ENCODE measurements at places on chromosomes 5 and 9.

DNA sequence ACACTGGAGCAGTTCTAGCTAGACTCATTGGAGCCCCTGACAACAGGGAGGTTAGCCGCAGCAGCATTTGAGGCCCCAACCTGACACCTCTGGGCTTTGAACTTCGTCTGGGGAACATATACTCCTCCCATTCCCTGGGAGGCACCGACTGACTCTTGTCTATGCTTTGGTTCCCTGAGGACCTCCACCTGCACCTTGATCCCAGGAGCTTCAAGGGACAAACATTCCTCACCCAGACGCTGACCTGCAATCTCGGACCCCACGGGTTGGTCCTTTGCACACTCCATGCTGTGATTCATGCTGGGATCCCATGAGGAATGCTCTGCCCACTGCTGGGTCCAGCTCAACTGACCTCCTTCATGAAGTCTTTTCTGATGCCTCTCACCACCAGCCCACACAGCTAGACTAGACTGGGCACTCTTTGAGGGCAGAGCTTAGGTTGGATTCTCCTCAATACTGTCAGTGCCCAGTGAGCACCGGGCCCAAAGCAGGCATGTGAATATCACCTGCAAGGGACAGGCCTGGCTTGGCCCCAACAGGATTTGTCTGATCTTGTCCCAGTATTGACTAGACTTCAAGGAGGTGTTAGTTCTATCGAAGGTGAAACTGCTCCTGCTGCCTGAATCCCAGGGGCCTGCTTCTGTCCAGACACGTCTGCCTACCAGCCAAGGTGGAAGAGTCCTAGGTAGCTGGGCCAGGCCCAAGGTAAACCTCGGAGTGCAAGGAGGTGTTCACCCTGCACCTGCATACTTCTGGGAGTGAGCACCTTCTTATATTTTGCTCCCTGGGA lies 51.8 kb upstream of the ZBTB43 start:
- no peak for DNase-seq

- DNase-seq, result no peak
Observed at GRCh38 chr5:131524431-131524830, 110.6 kb downstream of the RAPGEF6 start.

DNA sequence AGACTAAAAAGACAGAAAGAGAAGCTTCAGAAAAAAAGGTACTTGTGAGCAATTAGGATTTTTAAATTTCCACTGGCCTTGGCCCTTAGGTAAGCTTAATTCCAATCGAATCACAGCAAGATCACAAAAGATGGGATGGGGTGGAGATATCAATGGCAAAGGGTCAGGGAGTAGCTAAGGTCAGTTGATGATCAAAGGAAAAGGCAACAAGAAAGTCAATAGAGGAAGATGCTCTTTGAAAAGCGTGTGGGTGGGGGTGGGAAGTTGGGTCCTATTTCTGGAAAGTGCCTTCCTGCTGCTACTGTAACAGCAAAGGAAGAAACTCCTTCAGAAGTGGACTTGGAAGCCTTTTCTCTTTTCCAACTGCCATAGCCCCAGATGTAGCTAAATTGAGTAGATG lies 7.3 kb downstream of the C1QTNF3 start:
- DNase-seq, result no peak

DNA sequence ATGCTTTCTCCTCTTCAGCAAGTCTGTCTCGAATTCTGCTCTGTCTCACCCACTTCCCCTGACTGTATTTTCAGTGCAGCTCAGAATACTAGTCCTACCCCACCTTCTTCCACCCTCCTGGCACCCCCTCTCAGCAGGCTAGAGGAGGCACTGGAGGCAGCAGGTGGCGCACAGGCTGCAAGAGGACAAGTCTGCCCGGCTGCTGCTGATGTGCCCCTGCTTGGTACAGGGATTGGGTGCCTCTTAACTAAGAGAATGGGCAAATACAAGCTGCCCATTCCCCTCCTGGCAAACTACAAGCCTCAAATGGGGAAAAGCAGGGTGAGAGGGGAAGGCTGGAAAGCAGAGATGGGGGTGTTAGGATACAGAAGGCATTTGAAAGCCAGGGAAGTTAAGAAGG lies 5.1 kb downstream of the TLN1 start:
- peak; percentile 54 for DNase-seq

GRCh38 chr9:27722866-27723265 lies 149.6 kb upstream of the C9orf72 start:
- no peak for DNase-seq

- peak; percentile 42 for DNase-seq
Observed at GRCh38 chr9:95003689-95004410, 277.4 kb downstream of the AOPEP start.

DNA sequence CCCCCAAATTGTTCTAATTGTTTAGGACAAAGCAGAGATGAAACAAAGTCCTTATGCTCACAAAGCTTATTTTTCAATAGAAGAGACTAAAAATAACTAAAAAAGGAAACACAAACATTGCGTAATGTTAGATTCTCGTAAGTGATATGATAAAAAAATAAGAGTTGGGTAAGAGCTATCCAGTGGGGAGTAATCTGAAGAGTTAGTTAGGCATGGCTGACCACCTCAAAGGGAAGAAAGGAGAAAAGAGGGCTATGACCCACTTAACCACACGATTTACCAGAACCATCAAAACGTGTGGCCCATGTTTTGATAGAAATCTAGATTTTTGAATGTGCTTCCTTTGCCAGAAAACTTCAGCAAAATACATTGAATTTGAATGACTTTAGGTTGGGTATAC lies 1296.8 kb upstream of the NUDT12 start:
- no peak for DNase-seq

DNA sequence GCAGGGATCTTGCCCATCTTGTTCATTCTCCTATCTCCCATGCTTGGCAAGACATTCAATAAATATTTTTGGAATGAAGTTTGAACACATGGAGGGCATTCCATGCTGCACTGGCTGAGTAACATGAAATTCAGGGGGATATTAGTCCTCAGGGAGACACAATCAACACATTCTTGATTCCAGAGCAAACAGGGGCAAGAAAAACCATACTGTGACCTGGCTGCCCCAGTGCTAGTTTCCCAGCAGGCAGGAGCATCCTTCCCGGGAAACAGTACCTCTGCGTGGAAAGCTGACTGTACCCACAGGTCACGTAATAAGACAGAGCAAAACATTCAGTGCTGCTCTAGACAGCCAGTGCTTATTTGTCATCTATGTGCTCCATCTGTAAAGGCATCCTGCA lies 66.3 kb upstream of the SPOCK1 start:
- no peak for DNase-seq

DNA sequence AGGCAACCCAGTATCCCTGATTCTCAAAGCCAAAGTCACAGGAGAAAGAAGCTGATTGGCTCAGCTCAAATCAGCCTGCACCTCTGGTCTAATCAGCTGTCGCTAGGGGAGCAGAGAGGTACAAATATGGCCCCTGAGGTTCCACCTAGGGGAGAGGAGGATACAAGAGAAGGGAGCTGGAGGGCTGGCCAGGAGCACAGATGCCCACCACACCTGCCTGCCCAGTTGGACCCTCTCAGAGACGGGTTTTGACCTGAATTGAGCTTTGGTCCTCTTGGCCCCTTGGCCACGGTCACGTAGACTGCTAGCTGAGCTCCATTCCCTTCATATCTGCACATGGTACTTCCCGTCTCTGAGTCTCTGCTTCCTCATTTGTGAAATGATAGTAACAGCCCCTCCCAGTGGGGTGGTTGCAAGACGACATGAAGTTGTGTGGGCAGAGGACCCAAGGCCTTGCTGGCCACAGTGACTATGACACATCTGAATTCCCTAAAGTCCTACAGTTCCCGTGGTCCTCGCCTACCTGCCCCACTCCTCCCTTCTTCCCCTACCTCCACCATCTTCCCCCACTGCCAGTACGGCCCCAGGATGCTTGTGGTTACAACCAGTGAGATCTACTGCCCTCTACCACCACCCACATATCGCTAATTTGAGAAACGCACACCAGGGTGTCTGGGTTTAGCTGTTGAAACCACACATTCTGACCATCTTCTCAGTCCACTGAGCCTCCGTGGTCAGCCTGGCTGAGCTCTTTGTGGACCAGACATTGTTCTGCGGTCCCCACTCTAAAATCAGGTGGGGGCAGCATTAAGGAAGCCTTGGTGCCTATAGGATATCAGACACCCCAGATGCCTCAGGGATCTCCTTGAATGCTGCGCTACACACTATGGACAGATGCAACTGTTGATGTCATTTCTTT lies 60.3 kb upstream of the NEK6 start:
- no peak for DNase-seq

GRCh38 chr9:119284118-119284517 lies 85.1 kb downstream of the BRINP1 start:
- no peak for DNase-seq

GRCh38 chr5:179467441-179467840 lies 82.9 kb upstream of the RUFY1 start:
- no peak for DNase-seq

GRCh38 chr5:74608736-74609601 lies 31.6 kb downstream of the ENC1 start:
- DNase-seq, result no peak

- DNase-seq, result no peak
Observed at GRCh38 chr5:179805070-179805528, 1.6 kb downstream of the MGAT4B start.

- DNase-seq, result peak; percentile 11
Observed at GRCh38 chr5:178396796-178397720, 164.5 kb upstream of the PHYKPL start.

- no peak for DNase-seq
Observed at GRCh38 chr9:134625361-134626068, 16.1 kb upstream of the COL5A1 start.

DNA sequence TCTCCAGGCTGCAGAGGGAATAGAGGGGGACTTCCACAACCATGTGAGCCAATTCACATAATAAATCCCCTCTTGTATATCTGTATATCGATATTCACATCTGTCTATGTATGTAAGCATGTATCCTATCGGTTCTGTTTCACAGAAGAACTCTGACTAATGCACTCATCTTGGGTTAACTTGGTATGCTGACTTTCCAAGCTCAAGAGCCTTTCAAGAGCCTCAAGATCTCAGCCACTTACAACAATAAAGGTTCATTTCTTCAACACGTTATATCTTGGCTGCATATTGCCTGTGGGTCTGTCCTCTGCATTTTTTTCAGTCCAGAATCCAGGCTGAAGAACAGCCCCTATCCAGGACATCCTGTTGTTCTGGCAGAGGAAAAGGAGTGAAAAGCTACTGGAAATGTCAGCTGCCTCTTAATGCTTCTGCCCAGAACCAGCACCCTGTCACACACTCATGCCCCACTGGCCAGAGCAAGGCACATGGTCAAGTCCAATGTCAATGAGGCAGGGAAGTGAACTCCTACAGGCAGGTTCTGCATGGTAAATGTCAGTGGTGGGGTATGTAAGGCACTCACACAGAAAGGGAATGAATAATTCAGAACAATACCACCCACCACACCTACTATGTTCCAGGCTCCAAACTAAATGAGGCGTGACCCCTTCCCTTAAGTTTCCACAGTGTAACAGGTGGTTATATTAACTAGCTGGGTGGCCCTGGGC lies 91.6 kb upstream of the ICE1 start:
- no peak for DNase-seq
